ENCODE measurements at places on chromosomes 5 and 9.
A peak's percentile ranks its signal among the peaks of the same experiment; 100 is the strongest.

DNA sequence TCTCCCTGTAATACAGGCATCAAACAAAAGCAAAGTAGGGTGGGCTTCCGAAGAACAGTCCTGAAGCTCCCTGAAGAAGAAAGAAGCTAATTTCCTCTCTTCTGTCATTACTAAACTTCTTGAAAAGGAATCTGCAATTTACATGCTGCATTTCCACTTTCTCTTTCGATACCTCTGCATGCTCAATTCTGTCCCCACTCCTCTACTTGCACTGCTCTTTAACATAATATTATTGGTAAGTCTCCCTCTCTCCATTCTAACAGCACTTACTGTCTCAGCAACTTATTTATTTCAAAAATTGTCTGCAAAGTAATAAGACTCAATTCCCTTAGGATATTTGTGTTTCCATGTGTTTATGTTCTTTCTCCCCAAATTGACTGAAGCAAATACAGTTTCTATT, 3.9 kb upstream of the PLPP1 start:
- no peak for DNase-seq

GRCh38 chr9:99509065-99509745, 287.1 kb downstream of the SEC61B start:
- no peak for DNase-seq

GRCh38 chr5:58988938-58989337, 406.1 kb downstream of the RAB3C start:
- no peak for DNase-seq

GRCh38 chr5:179437341-179438001, 92.2 kb upstream of the ADAMTS2 start:
- no peak for DNase-seq

DNA sequence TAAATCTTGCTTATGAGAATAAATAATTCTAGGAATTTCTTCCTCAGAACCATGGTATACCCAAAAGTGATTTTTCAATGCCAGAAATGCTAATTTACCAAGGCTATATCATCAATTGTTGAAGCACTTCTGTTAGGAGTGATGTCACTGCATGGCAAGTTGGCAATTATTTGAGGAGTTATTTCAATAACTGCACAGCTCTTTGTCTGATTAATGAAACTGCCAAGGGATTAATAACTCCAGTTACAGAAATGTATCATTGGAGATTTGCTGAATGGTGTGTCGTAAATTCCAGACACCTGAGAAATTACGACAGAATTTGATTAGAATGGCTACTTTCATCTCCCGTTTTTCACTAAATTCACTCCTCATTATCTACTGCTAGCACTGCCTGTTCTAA, 182.6 kb upstream of the TYRP1 start:
- no peak for DNase-seq

- DNase-seq: no peak
Measured at GRCh38 chr5:133714161-133714915, 102.0 kb upstream of the FSTL4 start.

GRCh38 chr9:79489261-79490000, 82.3 kb upstream of the TLE4 start:
- DNase-seq: peak; percentile 21

DNA sequence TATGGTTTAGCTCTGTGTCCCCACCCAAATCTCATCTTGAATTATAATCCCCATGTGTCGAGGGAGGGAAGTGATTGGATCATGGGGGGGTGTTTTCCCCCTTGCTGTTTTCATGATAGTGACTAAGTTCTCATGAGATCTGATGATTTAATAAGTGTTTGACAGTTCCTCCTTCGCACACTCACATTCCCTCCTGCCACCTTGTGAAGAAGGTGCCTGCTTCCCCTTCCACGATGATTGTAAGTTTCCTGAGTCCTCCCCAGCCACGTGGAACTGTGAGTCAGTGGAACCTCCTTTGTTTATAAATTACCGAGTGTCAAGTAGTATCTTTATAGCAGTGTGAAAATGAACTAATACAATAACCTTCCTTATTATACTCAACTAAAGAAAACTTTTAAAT, 24.3 kb upstream of the TEX10 start:
- DNase-seq: no peak

DNA sequence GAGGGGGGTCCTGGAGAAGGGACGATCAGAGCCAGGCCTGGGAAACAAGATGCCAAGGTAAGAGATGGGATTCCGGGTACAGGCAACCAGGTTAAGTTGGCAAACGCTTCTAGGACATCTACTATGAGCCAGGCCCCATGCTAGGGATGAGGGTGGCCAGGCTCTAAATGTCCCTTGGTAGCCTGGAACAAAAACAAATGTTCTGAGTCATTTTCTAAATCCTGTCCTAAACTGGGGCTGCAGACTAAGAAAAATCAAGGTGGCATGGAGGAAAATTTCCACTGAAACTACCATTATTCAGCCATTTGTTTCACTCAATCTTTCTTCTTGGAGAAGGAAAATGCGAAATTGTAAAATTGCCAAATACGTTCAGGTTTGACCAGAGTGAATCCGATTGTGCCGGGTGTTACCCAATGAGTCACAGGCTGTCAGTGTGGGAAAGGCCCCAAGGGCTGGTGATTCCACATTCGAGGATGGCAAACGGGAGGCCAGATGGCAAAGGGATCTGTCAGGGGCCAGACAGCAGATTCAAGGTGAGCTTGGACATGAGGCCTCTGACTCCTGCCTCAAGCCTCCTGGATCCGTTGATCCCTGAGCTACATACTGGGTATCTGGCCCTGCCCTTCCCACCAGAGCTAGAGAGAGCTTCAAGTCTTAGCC, 57.6 kb downstream of the PAX5 start:
- DNase-seq: peak; percentile 36

DNA sequence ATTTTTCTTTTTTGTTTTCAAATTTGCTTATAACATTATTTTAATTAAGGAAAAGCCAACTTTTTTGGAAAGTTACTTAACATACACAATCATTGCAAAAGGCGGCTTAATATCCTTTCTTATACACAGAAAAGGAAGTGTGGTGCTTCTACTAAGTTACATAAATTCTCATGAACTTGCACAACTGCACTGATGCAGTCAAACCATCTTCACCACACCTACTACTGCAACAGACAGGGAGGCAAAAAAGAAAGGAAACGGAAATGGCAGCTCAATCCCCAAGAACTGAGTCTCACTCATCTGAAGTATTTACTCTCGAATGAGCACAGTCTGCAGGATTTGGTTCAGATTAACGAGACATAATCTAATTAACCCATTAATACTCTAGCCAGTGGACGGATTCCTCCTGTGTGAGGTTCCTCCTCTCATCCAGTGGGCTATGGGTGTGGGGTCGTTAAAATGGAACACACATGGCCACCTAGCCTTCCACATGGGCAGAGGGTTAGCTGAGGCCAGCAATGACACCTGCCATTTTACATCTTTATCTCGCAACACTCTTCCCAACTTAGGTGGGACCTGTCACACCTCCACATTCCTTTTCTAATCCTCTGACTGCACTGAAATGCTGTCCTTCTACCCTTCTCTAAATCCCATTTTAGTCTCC, 30.0 kb downstream of the GOLM1 start:
- DNase-seq: no peak

DNA sequence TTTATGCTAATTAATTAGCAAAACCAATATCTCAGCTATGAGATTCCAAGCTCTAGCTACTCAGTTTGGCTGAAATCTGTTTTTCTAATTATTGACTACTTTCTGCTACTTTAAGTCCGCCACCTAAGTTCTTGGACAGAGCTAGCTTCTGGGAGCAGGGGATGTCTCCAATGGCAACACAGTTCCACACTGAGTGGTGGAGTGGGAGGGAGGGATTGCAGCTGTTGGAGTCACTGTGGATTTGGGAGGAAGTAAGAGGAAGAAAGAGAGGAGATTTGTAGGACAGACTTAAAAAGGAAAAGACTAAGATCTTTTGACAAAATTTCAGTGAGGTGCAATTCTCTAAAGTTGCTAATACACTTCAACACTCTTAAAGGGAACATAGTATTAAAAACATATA, 450.8 kb downstream of the NFIB start:
- DNase-seq: no peak

GRCh38 chr9:93058355-93059010, at the start of gene SUSD3:
Gene SUSD3 (plus strand): TSS chr9:93058701. CDS start chr9:93058743, 42 bp downstream.
- no peak for DNase-seq

DNA sequence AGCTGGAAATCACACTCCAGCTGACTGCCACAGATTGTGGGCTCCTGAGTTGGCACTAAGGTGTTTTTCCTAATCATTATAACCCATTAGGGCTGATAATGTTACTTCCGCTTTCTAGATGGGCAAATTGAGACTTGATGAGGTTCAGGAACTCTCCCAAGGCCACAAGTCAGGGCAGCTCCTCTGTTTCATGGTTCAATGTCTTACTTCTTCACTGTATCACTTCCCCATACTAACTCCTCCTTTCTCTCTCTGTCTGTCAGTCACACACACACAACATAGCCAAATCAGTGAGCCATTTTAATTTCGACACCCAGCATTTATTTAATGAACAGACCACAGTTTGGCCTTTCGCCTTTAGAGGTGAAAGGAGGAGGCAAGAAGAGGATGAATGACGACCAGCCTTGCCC, 17.8 kb upstream of the TRAF1 start:
- DNase-seq: no peak

GRCh38 chr9:104009826-104010225, 84.3 kb upstream of the SMC2 start:
- DNase-seq: no peak

GRCh38 chr5:34494111-34494755, 161.9 kb upstream of the RAI14 start:
- no peak for DNase-seq

GRCh38 chr5:3105581-3105980, 354.1 kb upstream of the IRX2 start:
- no peak for DNase-seq

DNA sequence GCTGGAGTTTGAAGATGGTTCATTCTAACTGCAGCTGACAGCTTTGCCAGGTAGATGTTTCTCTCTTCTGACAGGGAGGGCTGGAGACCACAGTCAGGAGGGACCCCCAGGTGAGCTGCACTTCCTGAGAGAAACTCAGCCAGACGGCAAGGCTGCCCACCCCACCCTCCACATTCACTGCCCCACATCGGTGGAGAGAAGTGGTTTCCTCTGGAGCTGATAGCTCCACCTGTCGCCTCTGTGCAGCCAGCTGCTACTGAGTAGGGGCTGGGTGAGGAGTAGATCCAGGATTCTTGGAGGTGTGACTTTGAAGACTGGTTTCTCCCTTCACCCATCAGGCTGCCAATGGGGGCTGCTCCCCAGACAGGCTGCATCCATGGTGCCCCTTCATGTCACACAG, 175.0 kb downstream of the CARTPT start:
- DNase-seq: no peak

GRCh38 chr5:66615894-66616293, 19.7 kb downstream of the MAST4 start:
- DNase-seq: no peak

DNA sequence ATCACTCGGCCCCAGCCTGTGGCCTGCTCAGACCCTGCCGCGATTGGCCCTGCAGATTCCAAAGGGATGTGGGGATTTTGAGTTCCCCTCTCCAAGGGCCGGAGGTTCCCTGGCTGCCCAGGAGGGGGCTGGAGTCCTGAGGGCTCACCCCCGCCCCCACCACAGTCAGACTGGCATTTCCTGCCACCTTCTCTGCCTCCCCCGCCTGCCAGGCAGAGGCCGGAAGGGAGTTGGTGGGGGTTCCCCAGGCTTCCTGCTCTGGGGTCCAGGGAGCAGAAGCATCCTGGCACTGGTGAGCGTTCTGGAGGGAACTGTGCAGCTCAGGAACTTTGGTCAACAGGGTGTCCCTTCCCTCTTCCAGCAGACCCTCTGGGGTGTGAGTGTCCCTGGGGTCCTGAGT, 70.6 kb downstream of the RXRA start:
- peak; percentile 50 for DNase-seq

DNA sequence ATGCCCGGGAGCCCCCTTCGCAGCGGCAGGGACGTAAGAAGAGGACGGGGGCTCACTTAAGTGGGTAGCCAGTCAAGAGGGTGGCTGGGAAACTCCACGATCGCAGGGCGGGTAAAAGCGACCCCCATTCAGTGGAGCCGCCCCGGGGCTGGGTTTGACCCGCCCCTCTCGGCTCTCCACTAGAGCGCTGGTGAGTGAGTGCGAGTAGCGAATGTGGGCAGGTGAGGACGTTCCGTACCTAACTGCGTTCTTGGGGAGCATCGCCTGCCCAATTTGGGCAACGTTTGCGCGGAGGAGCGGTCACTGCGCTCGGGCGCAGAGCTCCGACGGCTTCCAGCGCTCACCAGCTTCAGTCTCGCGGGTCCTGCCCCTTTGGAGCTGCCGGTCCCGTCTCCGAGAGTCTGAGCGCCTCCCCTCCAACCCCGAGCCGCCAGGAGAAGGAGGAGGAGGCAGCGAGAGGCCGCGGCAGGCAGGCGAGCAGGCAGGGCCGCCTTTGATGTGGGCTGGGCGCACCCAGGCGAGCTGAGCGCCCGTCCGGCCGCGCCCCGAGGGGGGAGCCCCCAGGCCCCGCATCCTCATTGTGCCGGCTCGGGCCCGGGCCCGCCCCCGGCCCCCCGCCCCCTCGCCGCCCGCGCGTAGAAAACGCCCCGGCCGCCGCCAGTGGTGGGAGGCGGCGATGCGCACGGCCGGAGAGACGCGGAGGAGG, at the start of gene FGF18:
FGF18 (plus strand) TSS at position 666 of the 706 bp plus-strand sequence. CDS start 553 bp downstream, outside the sequence.
- peak; percentile 61 for DNase-seq

DNA sequence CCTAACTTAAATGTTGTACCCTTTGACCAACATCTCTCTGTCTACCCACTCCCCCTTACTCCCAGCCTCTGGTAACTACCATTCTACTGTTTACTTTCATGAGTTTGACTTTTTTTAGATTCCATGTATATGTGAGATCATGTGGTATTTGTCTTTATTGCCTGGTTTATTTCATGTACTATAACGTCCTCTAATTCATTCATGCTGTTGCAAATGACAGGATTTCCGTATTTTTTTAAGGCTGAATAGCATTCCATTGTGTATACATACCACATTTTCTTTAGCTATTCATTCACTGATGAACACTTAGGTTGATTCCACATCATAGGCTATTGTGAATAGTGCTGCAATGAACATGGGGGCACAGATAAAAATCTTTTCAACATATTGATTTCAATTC, 11.8 kb upstream of the NDUFB6 start:
- DNase-seq: no peak

- no peak for DNase-seq
Measured at GRCh38 chr5:102031711-102032110, 264.4 kb downstream of the SLCO4C1 start.

GRCh38 chr5:7808998-7809397, 41.9 kb downstream of the CFAP90 start:
- DNase-seq: no peak

- DNase-seq: no peak
Measured at GRCh38 chr5:143618141-143618540, 193.8 kb upstream of the HMHB1 start.

DNA sequence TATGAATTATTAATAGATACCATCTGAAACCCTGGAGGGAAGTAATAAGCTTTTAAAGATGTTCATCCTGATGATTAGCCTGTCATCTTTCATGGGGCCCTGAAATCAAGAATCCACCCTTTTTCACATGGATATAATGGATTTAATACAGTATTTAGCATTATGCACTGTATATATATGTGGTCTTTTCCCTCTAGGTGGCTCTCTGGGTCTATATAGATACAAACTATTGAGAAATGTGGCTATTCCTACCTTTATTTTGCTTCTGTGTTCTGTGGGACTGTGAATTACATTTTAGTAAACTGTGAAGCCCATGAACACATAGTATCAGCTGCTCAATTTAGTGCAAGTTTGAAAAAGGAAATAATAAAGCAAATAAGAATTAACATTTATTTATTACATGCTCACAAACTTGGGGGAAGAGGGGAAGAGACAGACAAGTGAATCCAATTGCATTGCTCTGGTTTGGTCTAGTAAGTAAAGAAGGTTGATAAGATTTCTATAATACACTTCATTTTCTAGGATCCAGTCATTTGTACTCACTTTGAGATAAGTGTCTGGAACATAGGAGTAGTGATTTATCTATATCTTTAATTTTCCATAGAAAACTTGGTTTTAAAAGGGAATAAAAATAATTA, 112.2 kb downstream of the SCAMP1 start:
- DNase-seq: no peak
